ENCODE measurements at places on chromosomes 12 and 14.

- H3K4me3 ChIP-seq: no peak overlapping the region
- H3K27ac ChIP-seq: no peak overlapping the region
- H3K27me3 ChIP-seq: no peaks in the 10 kb centered on the region
Measured at GRCh38 chr12:54139019-54139418, 49.8 kb downstream of the SMUG1 start.

DNA sequence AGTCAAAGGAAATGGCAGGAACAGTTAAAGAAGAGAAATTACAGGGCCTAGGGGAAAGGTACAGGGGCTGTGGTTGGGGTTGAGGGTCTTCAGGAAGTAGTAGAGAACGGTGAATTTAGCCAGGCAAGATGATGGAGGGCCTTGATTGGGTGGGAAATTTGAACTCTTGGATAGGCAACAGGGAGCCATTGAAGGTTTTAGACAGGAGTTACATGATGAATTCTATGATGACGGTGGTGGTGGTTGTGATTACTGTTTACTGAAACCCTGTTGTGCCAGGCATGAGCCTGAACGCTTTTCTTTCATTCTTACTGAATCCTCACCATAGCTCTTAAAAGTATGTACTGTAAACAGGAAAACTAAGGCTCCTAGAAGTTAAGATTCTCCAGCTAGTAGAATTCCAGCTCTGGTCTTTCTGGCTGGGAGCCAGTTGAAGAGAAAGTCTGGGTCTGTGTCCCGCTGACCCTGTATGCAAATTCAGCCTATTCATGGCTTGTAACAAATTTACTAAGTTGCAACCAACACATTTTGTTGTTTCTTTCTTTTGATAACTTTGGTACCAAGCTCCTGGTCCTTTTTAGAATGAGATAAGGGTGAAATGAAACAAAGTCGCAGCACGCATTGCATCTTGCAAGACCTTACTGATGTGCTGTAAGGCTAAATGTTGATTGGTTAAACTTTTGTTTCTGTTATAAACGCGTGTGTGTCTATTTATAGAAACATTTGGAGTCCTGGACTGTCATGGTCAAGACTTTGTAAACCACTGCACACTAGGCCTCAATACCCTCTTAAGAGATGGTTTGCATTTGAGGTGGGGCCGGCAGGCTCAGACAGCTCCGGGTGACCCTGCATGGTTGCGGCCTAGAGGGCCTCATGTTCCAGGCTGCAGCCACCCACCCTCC, 6.0 kb downstream of the ORAI1 start:
- H3K27ac ChIP-seq: no peak overlapping the region
- no peak overlapping the region for H3K4me3 ChIP-seq
- H3K36me3 ChIP-seq: no peaks in the 10 kb centered on the region
- no peaks in the 10 kb centered on the region for H3K27me3 ChIP-seq
- DNase-seq: no peak

DNA sequence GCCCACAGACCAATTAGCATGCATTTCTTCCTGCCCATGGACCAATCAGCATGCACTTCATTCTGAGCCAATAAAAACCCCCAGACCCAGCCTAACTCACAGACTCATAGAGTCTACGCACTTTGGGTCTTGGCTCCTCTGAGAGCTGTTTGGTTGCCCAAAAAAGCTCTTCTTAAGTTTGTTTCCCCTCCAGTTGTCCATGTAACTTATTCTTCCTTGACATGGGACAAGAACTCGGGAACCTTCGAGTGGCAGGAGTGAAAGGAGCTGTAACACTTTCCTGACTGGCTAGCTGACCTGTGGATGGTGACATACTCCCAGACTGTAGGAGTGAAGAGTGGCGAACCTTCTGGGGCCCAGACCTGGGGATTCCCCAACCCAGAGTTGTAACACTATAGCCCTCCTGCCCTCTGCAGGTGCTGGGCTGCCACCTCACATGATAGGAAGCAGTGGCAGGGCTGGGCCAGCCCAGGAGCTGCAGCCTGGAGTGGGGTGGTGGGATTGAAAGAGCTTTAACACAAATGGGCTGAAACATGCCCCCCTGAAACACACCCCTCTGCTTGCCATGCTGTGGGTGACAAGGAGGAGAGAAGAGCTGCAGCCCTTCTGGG, 4.4 kb upstream of the BTBD7 start:
- H3K36me3 ChIP-seq: no peaks in the 10 kb centered on the region
- H3K27ac ChIP-seq: no peak overlapping the region
- H3K27me3 ChIP-seq: no peaks in the 10 kb centered on the region
- no peak for DNase-seq
- H3K4me3 ChIP-seq: no peak overlapping the region

DNA sequence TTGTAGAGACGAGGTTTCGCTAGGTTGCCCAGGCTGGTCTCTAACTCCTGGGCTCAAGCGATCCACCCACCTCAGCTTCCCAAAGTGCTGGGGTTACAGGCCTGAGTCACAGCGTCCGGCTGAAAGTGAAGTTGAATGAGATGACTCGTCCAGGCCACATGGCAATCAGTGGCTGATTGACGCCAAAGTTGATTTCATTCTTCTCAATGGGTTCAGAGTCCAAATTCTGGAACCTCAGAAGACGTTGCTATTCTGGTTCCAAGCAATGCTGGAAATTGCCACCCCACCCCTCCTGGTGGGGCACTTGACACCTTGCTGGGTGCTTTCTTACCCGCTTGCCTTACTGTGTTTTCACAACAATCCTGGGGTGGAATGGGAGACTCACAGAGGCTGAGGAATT, 14.9 kb downstream of the ABCB9 start:
- peaks cover 5% of the 10 kb centered on the region for H3K4me1 ChIP-seq
- H3K36me3 ChIP-seq: no peaks in the 10 kb centered on the region
- H3K27me3 ChIP-seq: no peaks in the 10 kb centered on the region
- DNase-seq: no peak
- H3K27ac ChIP-seq: no peak overlapping the region
- no peak overlapping the region for H3K4me3 ChIP-seq

DNA sequence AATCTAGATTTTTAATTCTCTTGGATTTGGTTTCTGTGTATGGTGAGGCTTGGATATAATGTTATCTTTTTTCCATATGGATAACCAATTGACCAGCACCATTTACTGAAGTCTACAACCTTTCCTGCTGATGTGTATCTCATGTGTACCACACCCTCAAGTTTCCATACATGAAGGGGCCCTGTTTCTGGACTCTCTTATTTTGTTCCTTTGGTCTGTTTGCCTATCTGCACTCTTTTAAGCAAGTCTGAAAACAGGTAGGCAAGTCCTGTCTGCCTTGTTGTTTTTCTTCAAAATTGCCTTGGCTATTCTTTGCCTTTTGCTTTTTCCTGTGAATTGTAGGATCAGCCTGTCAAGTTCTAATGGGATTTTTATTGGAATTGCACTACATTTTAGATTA, 44.6 kb downstream of the MAX start:
- no peak for DNase-seq
- H3K4me3 ChIP-seq: no peak overlapping the region
- no peaks in the 10 kb centered on the region for H3K4me1 ChIP-seq
- no peaks in the 10 kb centered on the region for H3K27me3 ChIP-seq
- no peak overlapping the region for H3K27ac ChIP-seq
- H3K36me3 ChIP-seq: peaks cover 21% of the 10 kb centered on the region

DNA sequence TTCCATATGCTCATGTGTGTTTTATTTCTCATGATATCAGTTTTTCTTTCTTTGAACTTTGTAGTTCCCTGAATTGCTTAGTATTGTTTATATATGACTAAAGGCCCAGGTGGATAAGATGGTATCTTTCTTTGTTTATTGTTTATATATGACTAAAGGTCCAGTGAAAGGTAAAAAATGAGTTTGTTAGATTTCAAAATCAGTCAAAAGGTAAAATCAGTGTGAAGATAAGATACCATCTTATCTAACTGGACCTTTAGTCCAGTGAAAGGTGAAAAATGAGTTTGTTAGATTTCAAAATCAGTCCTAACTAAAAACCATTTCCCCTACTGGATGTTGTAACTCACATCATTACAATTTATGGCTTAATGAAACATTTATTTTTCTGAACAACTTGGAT, 890.2 kb downstream of the DIO2 start:
- no peaks in the 10 kb centered on the region for H3K27me3 ChIP-seq
- no peak overlapping the region for H3K4me3 ChIP-seq
- no peaks in the 10 kb centered on the region for H3K36me3 ChIP-seq
- H3K27ac ChIP-seq: no peak overlapping the region

DNA sequence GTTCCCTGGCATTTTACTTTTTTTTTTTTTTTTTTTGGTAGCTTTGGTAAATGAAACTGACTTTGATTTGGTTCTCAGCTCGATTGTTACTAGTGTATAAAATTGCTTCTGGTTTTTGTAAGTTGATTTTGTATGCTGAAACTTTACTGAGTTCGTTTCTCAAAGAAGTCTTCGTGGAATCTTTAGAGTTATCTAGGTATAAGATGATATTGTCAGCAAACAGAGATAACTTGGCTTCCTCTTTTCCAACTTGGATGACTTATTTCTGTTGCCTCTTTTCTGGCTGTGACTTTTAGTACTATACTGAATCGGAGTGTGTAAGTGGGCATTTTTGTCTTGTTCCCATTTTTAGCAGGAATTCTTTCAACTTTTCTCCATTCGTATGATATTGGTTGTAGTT, 28.1 kb downstream of the USP15 start:
- no peak for DNase-seq
- H3K36me3 ChIP-seq: no peaks in the 10 kb centered on the region
- H3K27ac ChIP-seq: no peak overlapping the region
- H3K4me3 ChIP-seq: no peak overlapping the region
- H3K4me1 ChIP-seq: peaks cover 32% of the 10 kb centered on the region

- no peaks in the 10 kb centered on the region for H3K4me1 ChIP-seq
- H3K27ac ChIP-seq: no peak overlapping the region
- H3K36me3 ChIP-seq: no peaks in the 10 kb centered on the region
- no peaks in the 10 kb centered on the region for H3K27me3 ChIP-seq
- no peak for DNase-seq
- H3K4me3 ChIP-seq: no peak overlapping the region
Measured at GRCh38 chr12:40788276-40788675, 96.0 kb downstream of the CNTN1 start.

Data from thoracic aorta (tissue), 2 donors.